ENCODE measurements at places on chromosomes 4 and X.

DNA sequence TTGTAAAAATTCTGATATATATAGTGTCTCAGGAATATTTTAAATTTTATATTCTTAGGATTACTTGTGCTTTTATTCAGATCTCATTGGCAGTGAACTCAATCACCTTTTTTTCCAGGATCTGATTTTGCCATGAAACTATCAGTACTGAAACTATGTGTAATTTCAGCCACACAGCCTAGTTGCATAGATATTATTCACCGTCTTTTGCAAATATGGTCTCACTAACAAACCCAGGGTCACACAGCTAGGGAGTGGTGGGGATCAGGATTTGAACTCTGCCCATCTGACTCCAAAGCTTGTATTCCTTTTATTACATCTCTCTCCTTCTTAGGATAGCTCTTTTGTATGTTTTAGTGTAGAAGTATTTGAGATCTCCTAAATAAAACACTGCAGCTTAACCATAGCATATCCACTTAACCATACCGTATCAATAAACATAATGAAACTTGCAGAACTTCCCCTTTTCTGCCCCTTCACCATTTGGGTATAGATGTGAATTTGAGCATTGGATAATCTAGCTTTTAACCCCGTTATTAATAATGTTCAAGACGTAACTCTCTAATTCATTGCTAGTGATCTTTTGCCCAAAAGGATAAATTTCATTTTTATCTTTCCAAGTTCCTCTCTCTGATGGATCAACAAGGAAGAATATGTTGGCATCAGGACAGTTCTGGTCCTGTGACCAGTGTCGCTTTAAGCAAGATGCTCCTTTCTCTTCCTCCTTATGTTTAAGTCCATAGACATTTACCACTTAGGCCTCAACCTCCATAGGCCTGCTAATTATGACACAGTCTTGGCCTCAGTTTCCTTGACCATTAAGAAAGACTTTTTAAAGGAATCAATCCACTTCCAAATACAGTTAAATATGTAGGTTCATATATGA lies 74.6 kb downstream of the RAPGEF2 start:
- DNase-seq, result no peak

- DNase-seq, result no peak
Measured at GRCh38 chr4:142021181-142021580, 384.8 kb downstream of the IL15 start.

DNA sequence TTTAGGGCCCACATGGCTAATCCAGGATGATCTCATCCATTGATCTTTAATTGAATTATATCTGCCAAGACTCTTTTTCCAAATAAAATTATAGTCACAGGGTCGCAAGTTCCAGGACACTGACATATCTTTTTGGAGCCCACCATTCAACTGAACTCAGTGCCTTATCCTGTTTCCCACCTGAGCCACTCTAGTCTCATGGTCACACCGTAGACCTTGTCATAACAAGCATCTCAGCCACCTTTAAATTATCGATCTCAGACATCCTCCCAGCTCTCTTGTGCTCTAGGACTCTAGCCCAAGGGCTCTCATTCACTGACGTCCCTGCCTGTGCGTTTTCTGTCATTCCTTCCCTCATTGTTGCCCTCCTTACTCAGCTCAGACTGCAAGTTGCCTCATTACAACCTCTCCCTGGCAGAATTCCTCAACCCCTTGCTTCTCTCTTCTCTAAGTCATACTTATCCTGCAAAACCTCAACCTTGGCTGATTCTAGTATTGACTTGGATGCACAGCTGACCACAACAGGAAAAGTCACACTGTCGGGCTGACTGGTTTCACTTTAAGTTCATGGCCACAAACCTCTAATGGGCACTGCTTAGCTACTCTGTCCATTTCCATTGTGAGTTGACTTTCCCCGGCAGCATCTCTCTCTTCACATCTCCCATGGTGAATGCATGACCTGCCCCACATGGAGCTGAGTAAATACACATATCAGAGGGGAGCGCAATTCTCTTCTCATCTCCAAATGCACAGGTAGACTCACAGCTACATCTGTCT lies 91.0 kb upstream of the TRIM2 start:
- no peak for DNase-seq

DNA sequence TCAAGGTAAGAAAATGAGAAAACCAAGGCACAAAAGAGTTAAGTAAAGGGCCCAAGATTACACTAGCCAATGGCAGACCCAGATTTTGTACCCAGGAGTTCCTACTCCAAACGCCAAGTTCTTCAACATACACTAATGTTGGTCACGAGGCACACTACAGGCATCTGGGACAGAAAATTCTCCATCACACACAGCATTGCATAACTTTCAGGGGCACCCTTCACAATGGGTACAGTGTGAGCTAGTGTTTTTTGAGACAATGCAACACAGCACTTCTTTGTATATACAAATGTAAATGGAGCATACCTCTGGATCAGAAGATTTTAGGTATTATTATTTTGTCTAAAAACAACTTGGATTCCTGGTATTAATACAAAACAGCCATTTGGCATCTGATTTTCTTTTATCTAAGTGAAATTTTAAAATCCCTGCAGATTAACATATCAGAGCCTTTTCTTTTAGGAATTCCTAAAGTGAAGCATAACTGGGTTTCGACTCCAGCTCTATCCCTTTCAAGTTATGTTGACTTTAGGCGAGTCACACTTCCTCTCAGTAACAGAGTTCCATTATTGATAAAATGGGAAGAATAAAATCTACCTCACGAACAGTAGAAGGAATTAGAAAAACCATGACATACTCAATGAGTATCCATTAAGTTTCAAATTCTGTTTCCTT lies 41.1 kb downstream of the ADGRA3 start:
- DNase-seq, result no peak

GRCh38 chrX:46117234-46117633 lies 428.0 kb downstream of the ZNF674 start:
- no peak for DNase-seq

DNA sequence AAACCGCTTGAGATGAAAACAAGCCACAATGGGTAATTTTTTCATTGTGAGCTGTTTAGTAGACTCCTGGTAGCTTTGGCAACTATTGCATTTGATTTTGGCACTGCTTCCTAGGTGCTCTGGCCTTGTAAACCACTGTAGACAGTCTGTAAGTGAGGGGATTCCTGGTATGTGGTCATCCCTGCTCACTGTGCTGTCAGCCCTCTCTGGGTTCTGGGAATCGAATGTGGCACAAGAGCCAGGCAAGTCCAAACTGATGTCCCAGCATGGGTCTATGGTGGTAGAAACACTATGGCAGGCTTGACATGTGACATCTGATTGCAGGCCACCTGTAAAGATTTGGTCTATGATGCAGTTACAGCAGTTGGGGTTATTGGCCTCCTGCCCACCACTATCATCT lies 2.5 kb downstream of the USP51 start:
- DNase-seq, result no peak

GRCh38 chr4:184503869-184504300 lies 29.5 kb upstream of the IRF2 start:
- no peak for DNase-seq

- DNase-seq, result no peak
Measured at GRCh38 chr4:139918591-139918990, 235.4 kb downstream of the MAML3 start.
